ENCODE measurements at places on chromosomes 1 and 21. TPM values are rescaled to one million over a fixed set of nuclear protein-coding genes. Genes with fewer than 3 reads are reported as not detected.

The LCE1E gene
- not detected for total RNA-seq

DNA sequence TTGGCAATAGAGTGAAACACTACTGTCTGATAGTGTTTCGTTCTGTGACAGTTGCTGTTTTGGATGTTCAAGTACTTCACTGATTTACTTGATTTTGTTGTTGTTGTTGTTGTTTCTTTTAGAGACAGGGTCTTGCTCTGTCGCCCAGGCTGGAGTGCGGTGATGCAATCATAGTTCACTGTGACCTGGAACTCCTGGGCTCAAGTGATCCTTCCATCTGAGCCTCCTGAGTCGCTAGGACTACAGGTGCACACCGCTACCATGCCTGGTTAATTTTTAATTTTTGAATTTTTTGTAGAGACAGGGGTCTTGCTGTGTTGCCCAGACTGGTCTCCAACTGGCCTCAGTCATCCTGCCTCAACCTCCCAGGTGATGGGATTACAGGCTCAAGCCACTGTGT lies 2.3 kb downstream of the ATF6 start:
- H3K27ac ChIP-seq, result no peak overlapping the region
- DNase-seq, result no peak
- H3K27me3 ChIP-seq, result no peaks in the 10 kb centered on the region
- no peak overlapping the region for H3K4me3 ChIP-seq
- H3K4me1 ChIP-seq, result peaks cover 4% of the 10 kb centered on the region

- H3K4me3 ChIP-seq, result no peak overlapping the region
- no peaks in the 10 kb centered on the region for H3K27me3 ChIP-seq
- no peak for DNase-seq
- no peaks in the 10 kb centered on the region for H3K4me1 ChIP-seq
- H3K27ac ChIP-seq, result no peak overlapping the region
Measured at GRCh38 chr1:186790101-186790500, 38.6 kb upstream of the PLA2G4A start.

The TMEM183A gene
- total RNA-seq, result 46.6 TPM

The PTGFRN gene
- total RNA-seq, result 65.8 TPM
